ENCODE measurements at places on chromosomes 2 and 18.

GRCh38 chr2:142347751-142348150 is 216.9 kb upstream of the LRP1B start:
- DNase-seq: no peak

DNA sequence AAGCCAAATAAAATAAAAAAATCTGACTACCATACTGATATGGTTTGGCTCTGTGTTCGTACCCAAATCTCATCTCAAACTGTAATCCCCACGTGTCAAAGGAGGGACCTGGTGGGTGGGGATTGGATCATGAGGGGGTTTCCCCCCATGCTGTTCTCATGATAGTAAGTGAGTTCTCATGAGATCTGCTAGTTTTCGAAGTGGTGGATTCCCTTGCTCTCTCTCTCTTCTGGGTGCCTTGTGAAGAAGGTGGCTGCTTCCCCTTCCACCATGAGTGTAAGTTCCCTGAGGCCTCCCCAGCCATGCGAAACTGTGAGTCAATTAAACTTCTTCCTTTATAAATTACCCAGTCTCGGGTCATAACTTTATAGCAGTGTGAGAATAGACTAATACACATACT is 123.8 kb upstream of the WDSUB1 start:
- no peak for DNase-seq

- no peak for DNase-seq
Measured at GRCh38 chr2:115071534-115071933, 629.1 kb downstream of the DPP10 start.

- DNase-seq: no peak
Measured at GRCh38 chr2:218043100-218043499, 26.0 kb upstream of the RUFY4 start.

DNA sequence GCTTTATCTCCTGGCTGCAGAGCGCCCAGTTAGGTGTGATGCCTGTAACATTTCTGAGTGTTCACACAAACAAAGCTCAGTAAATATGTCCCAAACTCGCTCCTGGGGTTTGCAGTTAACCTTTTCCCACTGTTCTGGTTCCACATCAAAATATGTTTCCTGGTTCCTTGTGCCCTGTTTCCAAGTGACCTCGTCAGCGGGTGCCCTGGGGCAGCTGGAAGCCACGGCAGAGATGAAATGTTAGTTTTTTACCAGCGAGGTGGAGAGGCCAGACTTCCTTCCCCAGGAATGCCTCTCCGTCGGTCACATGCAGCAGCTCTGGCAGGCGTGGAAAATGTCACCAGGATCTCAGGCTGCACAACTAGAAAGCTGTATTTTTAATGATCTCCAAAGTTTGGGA is 18.2 kb downstream of the NFATC1 start:
- no peak for DNase-seq

DNA sequence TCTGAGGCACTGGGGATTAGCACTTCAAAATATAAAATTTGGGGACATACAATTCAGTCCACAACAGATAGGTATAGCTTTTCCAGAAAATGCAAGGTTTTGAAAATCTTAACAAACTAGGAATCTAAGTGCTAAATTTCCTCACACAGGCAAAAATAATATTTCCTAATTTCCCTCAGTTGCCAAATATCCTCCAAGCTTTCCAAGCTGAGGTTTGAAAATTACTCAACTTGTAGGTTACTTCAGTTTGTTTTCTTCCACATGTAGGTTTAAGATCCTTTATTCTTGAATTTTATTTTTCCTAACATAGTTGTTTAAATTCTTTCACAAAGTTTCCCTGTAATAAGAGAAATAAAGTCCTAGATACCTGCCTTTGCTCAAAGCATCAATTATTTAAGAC is 192.9 kb upstream of the NRXN1 start:
- DNase-seq: no peak
